ENCODE measurements at places on chromosomes 5 and 9. TPM values are rescaled to one million over a fixed set of nuclear protein-coding genes. Genes with fewer than 3 reads are reported as not detected.

ACTBL2 gene
- not detected for total RNA-seq

FAM221B gene
- not detected for total RNA-seq

DNA sequence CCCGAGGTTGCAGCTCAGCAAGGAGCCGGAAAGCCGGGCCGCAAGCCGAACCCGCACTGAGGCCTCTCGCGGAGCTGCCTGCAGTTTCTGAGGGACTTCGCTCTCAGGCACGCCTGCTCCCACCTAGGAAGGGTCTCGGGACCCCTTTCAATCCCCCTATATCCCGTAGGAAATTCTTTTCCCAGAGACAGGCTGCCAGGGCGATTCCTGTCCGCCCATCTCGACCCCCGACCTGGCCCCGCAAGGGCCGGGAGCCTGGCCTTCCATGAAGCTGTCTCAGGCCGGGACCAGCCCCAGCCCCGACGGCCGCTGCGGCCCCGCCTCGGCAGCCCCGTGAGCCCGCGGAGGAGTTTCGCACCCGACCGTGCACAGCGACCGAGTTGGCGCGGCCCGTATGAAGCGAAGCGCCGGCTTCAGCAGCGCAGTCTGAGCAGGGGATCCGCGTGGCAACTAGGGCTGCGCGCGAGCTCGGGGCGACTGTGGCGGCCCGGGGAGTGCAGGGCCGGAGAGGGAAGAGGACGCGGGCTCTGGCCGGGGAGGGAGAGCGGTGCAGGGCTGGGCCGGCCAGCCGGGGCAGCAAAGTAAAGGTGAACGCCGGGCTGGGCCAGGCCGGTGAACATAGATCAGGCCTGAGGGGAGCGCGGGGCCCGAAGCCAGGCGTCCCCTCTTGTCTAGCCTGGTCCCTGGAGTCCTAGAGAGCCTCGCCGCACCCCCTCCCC, 977 bp upstream of the PRDM12 start:
- H3K4me3 ChIP-seq, result peak overlapping the region; percentile 8
- H3K4me1 ChIP-seq, result peaks cover 77% of the 10 kb centered on the region
- H3K36me3 ChIP-seq, result no peaks in the 10 kb centered on the region
- no peak for DNase-seq
- H3K27ac ChIP-seq, result no peak overlapping the region

DNA sequence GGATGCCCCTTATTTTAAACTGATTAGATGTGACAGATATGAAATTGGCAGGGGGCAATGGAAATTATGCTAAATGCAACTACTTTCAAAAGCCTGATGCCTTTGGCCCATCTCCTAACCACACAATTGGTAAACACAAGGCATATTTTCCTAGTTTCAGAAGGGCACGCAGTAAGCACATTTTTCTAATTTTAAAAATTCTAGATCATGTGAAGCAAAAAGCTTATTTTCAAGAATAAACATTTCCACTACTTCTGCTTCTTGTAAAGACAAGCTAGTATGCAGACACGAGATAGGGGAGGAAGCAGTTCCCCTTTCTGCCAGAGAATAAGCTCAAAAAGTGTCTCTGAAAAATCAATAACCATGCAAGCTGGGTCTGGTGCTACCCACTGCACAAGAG, 67.7 kb downstream of the ABCA1 start:
- no peak overlapping the region for H3K4me3 ChIP-seq
- H3K27me3 ChIP-seq, result no peaks in the 10 kb centered on the region
- DNase-seq, result no peak
- H3K36me3 ChIP-seq, result peaks cover 65% of the 10 kb centered on the region
- peaks cover 76% of the 10 kb centered on the region for H3K4me1 ChIP-seq
- H3K27ac ChIP-seq, result peak overlapping the region; percentile 35

GRCh38 chr5:132410451-132411303, 41.2 kb downstream of the SLC22A5 start:
- peak overlapping the region; percentile 68 for H3K4me3 ChIP-seq
- no peaks in the 10 kb centered on the region for H3K27me3 ChIP-seq
- peak; percentile 93 for DNase-seq
- peaks cover 84% of the 10 kb centered on the region for H3K4me1 ChIP-seq
- no peaks in the 10 kb centered on the region for H3K36me3 ChIP-seq

DNA sequence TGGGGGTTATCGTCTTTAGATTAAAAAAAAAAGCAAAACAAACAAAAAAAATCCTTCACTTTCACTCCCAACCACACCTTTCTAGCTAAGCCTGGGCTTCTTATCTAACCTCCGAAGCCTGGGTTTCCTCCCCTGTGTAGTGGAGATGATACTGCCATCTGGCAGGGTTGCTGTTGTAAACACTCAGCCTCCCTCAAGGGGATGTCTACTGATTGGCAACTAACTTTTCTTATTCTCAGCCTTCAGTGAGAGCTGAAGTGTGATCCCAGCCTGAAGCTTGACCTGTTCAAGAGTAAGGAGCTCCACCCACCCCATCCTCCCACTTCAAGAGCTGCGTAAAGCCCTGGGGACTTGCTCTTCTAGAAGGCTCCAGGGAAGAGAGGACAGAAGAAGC, 21.5 kb upstream of the WWC1 start:
- DNase-seq, result no peak
- H3K4me1 ChIP-seq, result peaks cover 8% of the 10 kb centered on the region
- peak overlapping the region; percentile 25 for H3K27ac ChIP-seq

DNA sequence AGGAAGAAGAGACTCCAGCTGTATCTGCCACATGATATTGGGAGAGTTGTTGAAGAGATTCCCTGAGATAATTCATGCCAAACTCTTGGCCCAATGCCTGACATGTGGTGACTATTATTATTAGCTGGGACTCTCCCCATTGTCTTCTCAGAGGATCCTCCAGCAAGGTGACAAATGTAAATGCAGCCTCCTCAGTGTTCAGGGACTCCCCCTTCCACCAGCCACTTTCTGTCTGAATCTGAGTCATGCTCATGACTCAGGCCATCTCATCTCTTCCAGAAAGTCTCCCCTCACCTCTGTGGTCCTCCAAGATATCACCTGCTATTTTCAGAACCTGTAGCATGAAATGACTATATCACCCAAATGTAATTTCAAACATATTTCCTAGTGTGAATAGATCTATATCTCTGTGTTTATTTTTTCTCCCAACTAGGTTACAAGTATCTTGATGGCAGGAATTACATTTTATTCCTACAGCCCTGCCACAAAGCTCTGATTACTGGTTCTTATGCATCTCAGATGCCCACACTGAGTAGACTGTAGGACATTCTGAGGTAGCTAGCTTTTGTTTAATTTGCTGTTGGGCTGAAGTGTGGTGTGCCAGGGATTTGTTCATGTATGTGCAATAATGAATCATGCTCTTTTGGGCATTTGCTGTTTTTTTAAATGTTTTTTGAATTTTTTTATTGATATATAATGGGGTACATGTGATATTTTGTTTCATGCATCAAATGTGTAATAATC, 126.6 kb upstream of the IL12B start:
- DNase-seq, result no peak
- H3K27ac ChIP-seq, result no peak overlapping the region
- H3K4me3 ChIP-seq, result no peak overlapping the region
- H3K4me1 ChIP-seq, result no peaks in the 10 kb centered on the region
